ENCODE measurements at places on chromosomes 13 and 19.

GRCh38 chr19:296476-297225 lies 5.4 kb upstream of the PLPP2 start:
- DNase-seq, result no peak

DNA sequence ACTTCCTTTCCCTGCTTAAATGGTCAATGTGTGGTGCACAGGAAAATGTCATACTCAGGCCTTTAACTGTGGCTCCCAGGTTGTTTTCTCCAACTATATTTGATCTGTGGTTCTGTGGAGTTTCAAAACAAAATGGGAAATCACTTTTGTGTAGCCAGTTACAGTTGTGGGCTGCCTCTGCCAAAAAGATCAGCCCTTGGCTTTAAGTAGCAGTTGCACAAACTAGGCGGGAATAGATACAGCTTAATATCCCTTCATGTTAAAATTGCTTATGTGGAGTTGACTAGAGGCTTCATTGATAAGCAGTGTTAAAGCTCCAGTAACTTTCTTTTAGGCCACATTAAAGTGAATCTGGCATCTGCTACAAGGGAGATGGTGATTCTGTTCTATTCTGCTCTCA lies 284.8 kb downstream of the SHISA2 start:
- DNase-seq, result no peak

GRCh38 chr19:58252102-58252685 lies 23.5 kb downstream of the ZNF544 start:
- no peak for DNase-seq

- DNase-seq, result no peak
These were observed 22.7 kb downstream of the TFDP1 start for GRCh38 chr13:113607056-113607888.

- no peak for DNase-seq
These were observed 165.6 kb downstream of the EFNB2 start for GRCh38 chr13:106369858-106370257.

DNA sequence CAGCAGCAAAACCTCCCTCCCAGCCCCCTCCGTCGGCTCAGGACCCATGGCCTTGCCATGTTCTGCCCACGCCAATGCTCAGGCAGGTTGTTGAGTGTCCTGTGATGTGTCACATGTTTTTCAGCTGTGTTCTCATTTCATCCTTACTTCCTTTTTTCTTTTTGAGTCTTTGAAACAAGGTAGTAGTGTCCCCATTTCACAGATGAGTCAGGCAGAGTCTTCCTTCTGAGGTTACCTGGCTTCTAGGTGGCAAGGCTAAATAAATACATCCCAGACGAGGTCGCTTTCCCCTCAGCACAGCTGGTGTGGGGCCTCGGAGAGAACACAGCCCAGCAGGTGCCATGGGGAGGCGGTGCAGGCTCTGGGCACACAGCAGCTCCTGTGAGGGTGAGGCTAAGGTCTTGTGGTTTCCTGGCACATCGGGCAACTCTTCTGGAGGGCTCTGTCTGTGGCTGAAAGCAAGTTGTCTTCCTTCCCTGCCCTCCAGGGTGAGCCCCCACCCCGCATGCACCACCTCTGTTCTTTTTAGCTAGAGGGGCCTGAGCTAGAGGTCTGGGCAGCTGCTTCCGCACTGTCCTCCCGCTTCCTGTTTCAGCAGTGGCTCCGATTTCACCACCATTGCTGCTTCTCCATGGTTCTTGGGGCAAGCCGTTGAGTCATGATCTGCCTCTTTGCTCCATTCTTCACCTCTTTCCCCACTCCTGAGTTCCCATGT lies 15.1 kb downstream of the PRAM1 start:
- no peak for DNase-seq

GRCh38 chr19:28840891-28841290 lies 372.1 kb downstream of the UQCRFS1 start:
- DNase-seq, result no peak

DNA sequence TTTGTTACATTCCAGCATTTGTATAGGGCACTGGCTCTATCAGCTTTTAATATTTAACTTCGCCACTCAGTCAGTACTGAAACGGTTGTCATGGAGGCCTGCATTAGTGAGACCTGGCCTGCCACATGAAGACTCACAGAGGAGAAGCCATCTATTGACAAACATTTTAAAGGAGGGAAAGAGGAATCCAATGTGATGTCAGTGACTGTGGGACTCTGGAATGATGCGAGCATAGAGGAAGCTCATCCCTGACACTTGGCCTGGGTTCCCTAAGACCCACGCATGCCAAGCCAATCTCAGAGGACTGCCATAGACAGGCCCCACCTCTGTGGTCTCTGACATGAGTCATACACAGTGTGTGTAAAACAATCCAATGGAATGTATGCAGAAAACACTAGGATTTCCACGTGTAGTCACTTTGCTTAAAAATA lies 7.9 kb upstream of the DPY19L3 start:
- no peak for DNase-seq

- DNase-seq, result no peak
These were observed 143.2 kb upstream of the ZNF507 start for GRCh38 chr19:32202244-32202643.

GRCh38 chr19:11191273-11191755 lies 6.0 kb downstream of the KANK2 start:
- peak; percentile 71 for DNase-seq

DNA sequence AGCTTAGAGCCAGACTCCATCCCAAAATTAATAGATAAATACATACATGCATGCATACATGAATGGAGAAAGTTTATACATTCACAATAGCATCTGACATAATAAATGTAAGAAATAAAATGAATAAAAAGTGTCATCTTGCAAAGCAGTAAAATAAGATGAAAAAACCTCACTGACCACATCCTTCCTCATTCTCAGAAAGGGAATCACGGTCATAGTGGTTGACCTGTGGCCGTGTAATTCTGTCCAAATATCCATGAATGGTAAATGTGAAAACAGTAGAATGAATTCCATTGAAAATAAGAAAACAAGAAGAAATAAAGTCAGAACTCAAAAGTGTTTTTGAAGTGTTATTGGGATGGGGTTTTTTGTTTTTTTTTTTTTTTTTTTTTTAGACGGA lies 9.8 kb upstream of the CDC42EP5 start:
- DNase-seq, result no peak

DNA sequence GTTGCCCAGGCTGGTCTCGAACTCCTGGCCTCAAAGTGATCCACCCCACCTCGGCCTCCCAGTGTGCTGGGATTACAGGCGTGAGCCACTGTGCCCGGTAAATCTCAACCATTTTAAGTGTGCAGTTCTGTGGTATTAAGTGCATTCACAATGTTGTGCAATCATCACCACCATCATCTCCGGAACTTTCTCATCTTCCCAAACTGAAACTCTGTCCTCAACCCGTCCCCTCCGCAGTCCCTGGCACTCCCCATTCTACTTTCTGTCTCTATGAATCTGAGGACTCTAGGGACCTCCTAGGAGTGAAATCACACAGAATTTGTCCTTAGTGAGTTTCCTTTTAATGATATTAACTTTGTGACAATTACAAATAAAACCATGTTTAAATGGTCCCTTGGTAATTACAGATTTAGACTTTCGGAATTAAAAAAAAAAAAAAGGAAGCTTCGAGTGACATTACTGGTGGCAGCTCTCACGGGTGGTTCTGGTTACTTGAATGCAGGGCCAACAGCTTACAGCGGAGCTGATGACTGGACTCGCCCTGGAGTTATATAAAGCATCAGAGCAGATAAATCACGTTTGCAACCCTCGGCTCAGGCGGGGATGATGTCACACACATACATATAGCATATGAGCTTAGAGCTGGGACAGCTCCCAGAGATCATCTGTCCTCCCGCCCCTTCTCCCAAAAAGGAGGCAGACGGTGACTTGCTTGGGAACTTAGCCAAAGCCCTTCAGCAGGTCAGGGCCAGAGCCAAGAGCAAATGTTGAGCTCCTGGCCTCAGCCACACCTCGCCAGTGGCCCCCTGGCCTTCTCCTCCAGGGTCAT lies 89.8 kb downstream of the ZNF557 start:
- no peak for DNase-seq

DNA sequence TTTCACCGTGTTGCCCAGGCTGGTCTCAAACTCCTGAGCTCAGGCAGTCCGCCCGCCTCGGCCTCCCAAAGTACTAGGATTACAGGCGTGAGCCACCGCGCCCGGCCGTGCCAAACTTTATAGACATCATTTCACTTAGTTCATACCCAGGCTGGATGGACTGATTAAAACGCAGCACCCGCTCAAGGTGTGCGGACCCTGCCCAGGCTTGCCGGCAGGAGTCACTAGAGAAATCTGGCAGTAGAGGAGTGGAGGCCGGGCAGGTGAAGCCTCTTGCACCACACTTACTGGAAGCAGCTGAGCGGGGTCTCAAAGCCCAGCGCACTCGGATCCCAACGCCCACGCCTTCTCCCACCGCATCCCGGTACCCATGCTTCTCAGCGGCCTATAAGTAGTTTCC lies 11.4 kb downstream of the PTGIR start:
- no peak for DNase-seq

DNA sequence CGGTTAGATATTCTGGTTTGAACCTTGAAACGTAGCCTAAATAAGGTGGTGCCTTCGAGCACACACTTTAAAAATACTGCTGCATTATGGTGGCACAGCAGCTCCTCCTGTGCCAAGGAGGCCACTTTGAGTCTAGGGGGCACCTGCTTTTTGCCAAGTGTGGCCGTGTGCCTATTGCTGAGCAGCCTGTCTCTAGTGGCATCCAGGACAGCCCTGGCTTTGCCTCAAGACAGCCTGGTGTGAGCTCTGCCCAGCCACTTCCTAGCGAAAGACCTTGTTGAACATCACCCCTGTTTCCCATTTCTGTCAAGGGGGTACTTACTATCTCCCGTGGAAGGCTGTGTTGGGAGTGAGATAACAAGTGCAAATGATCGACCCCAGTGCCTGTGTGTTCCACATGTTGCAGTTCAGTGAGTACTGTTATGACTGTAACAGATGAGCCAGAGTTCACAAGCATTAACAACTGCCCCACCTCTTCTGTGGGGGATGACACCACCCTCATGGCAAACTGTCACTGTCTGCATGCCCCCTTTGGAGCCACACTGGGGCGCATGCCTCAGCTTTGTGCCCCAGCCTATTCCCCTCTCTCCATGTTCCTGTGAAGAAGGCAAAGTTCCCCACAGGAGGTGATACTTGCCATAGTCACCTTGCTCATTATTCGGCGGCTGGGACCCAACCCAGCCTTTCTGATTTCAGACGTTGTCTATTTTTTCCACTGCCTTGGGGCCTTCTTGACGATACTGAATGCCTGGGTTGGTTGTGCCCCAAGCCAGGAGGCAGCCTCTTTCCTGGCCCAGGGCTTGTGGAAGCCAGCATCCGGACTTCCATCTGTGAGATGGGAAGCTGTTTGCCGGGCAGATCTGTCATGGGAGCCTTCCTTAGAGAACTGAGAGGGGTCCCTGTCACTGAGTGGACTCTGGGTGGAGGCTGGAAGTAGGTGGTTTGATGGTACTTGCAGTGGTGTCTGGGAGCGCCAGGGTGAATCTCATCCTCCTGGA lies 5.4 kb downstream of the GATAD2A start:
- no peak for DNase-seq

GRCh38 chr13:105814219-105814901 lies 721.1 kb downstream of the EFNB2 start:
- DNase-seq, result no peak

DNA sequence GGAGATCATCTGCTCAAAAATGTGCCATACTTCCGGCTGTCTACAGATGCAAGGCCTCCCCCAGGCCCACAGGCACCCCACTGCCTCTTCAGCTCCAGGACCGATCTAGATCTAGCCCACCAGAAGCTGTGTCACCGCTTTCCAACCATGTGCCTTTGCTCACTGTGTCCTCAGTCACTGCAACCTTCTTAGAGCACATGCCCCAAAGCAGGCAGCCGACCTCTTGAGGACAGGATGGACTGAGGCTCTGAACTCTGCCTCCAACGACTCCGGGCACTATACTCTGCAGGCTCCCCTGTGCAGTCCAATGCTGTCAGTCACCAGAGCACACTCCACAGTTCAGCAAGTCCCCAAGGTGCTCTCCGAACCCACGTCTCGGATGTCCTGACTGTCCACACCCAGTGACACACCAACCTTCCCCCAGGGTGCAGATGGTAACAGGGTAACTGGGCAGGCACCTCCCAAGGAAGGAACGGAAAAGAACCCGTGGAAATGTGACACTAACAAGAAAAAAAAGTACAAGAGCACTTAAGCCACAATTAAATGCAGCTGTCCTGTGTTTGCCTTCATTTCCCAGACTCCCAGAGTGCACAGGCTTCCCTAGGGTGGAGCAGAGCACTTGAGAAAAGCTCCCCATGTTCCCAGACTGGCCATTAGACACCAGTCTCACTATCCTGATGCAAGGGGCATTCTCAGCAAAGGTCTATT lies 4.8 kb downstream of the STK24 start:
- DNase-seq, result no peak

DNA sequence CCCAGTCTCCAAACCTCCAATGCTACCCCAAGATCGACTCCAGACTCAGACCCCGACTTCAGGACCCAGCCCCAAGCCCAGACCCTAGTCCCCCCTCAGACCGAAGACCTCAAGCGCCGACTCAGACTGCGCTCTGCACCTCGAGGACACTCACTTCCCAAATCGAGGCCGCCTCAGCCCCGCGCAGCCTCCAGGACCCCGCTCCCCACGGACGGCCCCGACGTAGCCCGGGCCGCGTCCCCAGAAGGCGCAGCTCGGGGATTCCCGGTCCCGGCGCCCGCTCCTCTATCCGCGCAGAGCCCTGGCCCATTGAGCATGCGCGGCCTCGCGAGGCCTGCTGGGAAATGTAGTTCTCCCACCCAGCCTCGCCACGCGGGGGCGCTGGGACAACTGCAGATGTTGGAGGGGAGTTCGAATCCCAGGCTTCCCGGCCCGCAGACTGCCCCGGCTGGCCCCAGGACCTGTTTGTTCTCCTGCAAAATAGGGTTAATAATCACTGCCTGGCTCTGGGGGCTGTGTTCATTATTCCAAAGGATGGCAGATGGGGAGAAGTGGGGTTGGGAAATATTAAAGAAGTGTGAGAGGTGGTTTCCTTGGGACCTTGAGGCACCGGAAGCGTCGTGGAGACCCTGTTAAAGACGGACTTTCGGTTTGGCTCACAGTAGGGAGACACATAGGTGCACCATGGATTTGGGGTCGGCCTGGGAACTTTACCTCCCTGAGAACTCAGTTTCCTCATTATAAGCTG lies at the start of gene APBA3:
TSS of gene APBA3 (minus strand) at position 311 of the 748 bp plus-strand sequence. CDS start 1,428 bp downstream, outside the sequence.
- DNase-seq, result peak; percentile 93

- no peak for DNase-seq
These were observed 2.7 kb upstream of the ACTN4 start for GRCh38 chr19:38644719-38645118.

DNA sequence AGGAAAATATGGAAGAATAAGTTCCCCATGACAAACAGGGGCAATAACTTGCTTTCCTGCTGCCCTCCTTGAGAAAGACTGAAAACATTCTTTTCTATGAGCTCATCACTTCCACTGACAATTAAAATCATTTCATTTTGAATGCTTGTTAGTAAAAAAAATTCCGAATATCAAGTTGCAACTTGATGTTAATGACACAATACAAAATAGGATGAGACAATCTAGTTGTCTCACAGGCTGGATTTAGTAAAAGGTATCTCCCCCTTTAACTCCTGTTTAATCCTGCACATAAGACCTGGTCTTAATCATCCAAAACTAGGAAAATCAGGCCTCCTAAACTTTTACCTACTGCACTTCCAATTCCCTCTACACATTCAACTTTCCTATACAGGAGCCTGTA lies 24.7 kb downstream of the IRS2 start:
- no peak for DNase-seq

GRCh38 chr19:40928850-40929249 lies 46.8 kb upstream of the CYP2A7 start:
- DNase-seq, result no peak

All from germinal center (tissue), 1 donor.